Hematopoietic multipotent progenitor cell treated with erythropoietin and hydrocortisone succinate and interleukin-3 and kit ligand, for 8 days (in vitro differentiated cells): ENCODE measurements at places on chromosomes 5 and 9.
A peak's percentile ranks its signal among the peaks of the same experiment; 100 is the strongest.

GRCh38 chr5:177111720-177112394, 21.7 kb upstream of the NSD1 start:
- peak; percentile 54 for DNase-seq

GRCh38 chr5:15983392-15983791, 196.2 kb downstream of the MARCHF11 start:
- no peak for DNase-seq

- no peak for DNase-seq
These were observed 151.5 kb downstream of the ISOC1 start for GRCh38 chr5:129246088-129246487.

DNA sequence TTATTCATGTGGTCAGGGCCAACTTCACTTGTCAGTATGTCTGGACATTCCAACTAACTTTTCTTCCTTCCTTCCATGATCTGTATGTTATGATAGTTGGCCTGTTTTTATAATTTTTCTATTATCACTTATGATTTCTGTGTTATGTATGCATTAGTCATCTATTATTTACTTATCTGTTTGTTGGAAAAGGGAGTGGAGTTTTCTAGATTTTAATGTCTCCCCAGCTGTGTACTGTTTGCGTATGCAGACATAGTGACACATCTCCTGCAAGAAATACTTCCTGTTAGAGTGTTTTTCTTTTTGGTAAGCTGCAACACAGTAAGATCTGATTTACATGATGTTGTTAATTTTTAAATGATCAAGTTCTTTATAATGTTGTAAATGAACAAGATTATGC, 8.7 kb upstream of the INSYN2B start:
- no peak for DNase-seq

DNA sequence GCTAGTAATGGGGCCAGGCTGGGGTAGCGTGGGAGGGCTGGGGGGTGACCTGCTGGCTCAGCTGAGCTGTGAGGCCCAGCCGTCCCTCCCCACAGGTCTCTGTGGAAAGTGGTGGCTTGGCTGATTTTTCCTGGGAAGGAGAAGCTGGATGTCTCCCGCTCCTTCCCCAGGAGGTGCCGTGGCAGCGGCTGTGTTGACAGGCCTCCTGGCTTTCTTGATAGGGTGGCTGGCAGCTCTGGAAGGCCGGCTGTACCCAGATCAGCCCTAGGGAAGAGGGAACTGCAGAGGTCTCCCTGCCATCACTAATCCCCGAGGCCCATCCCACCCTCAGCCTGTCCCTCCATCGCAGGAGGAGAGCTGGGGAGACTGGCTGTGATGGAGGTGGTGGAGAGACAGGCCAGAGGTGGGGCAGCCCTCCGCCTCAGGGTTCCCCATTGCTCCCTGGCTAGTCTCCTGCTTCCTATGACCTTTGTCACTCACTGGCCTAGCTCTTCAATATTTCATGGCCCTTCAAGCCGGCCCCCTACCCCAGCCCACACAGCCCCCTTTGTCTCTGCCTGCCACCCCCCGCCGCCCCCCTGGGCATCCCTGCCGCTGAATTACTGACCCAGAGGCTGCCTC, 6.8 kb downstream of the CXXC5 start:
- no peak for DNase-seq

GRCh38 chr9:114371973-114372917, 15.5 kb downstream of the AKNA start:
- DNase-seq = peak; percentile 32

DNA sequence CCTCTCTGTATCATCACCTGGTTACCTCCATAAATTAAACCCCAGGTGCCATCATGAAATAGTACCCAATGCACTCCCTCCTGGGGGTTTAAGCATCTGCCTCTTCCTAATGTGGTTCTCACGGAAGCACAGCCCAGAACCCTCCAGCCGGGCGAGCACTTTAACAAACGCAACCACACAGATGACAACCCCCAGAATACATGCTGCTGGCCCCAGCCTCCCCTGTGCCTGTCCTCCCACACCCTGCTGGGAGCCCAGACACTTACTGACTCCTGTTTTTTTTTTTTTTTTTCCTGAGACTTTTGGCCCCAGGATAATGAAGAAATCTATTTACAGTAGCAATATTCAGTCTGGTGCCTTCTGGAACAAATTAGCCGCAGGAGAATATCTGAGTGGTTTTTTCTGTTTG, 50.0 kb upstream of the COL5A1 start:
- no peak for DNase-seq
